ENCODE measurements at places on chromosomes 3 and 15.

DNA sequence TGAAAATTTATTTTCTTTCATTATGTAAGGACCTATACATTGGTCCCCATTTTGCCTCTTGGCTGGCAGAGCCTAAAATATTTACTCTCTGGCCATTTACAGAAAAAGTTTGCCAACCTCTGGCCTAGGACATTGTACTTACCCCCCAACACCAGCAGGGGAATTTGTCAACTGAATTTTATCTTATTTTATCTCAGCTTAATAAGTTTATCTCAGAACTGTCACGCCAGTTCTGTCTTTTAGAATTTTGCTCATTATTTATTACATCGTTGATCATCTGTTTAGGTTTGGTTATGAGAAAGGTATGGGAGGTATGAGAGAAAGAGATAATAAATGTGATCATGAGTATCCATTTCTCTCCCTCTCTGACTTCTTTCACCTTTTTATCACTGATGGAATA is 38.3 kb downstream of the CHD2 start:
- DNase-seq, result no peak

- DNase-seq, result peak; percentile 51
Observed at GRCh38 chr3:50572158-50572557, 2.8 kb downstream of the HEMK1 start.

- DNase-seq, result no peak
Observed at GRCh38 chr3:152071924-152072323, 196.8 kb upstream of the MBNL1 start.

DNA sequence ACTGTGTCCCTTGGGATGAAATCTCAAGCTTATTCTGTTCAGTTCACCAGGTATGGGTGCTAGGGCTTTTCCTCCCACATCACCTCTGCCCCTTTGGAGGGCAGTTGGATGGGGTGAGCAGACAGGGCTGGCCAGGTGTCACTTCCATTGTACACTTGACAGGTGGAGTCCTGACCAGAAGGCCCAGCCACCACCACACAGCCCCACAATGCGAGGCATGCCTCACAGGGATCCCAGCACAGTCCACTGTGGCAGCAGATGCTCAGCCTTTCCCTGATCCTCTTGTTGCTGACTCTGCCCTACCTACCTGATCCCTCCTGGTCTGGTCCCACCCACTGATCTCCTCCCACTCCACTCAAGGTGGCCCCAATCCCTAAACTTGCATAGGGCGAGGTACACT is 88.2 kb downstream of the ANP32A start:
- DNase-seq, result no peak

GRCh38 chr3:58048301-58048700 is 40.1 kb downstream of the FLNB start:
- no peak for DNase-seq

DNA sequence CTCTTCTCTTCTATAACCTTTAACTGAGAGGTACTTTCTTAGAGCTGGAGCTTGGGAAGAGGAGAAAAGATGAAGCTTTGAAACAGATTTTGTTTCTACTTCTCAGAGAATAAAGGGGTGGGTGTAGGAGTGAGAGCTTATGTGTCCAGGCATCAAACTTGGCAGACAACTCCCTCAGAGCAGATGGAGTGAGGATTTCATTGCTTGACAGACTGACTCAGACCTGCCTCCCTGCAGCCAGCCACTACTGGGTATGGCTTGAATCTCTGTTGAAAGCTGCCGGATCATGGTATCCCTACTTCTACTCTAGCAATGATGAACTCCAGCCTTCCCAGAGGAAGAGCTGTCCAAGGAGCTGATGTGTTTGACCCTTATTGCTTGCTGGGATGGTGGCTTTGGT is 36.7 kb downstream of the SYN2 start:
- no peak for DNase-seq

DNA sequence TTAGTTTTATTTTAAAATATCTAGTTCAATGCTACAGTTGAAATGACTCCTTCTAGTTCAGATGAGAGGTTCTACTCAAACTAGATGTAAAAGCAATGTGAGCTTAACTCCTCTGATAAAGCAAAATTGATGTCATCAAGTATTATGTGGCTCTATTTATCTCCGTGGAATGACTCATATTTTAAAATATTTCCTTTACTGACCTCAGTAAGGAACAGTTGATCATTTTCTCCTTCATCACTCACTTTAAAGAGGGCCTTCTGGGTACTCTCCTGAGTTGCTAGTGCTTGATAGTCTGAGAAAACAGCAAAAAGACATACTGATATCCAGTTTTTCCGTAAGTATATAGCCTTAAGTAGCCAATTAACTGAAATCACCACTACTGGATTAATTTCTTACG is 1099.3 kb downstream of the ROBO2 start:
- no peak for DNase-seq

DNA sequence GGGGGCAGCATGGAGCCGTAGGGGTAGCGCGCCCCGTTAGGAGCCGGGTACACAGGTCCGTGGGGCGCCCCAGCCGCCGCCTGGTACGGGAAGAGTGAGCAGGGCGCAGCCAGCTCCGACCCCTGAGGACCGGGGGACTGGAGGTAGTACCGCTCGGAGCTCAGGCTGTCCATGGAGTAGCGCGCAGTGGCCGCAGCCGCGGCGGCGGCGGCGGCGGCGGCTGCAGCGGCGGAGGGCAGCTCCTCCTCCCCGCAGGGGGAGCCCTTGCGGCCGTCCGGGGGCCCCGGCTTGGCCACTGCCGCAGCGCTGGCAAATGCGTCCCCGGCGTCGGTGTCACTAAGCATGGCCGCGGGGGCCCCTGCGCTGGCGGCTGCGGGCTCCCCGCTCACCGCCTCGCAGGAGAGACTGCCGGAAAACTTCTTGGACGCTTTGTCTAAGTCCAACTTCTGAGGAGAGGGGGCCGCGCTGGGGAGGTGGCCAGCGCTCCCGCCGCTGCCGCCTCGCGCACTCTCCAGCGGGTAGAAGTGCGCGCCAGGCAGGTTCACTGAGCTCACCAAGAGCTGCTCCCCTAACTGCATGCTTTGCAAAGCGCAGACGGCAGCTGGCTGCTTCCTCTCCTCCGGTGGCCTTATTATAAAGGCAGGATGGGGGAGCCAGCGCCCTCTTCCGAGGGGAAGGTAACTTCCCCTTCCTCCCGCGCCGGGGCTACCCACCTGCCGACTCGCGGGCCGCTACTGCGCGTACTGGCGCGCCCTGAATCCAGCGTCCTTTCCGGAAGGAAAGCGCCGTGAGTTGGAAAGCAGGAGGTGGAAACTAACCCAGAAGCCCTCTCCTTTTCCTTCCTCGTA is at the start of gene EOMES:
TSS of gene EOMES (minus strand) at position 607 of the 848 bp plus-strand sequence. CDS start at position 578, 29 bp downstream.
- DNase-seq, result peak; percentile 27

- peak; percentile 38 for DNase-seq
Observed at GRCh38 chr3:194381460-194381875, 11.9 kb upstream of the LRRC15 start.

DNA sequence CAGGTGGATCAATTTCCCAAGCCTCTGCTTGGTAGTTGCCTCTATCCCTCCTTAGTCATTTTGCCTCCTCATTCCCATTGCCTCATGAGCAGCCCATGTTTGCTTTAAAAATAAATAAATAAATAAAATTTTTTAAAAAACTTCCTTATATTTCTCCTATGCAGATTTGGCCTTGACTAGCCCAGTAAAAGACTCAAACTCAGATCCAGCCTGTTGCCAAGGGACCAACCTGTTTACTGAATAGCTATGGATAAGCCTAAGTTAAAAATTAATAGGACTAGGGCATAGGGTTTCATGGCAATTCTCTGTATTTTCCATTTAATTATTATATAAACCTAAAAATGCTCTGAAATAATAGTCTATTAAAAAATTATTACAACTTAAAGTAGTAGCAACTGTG is 384.4 kb downstream of the RSL24D1 start:
- DNase-seq, result no peak

DNA sequence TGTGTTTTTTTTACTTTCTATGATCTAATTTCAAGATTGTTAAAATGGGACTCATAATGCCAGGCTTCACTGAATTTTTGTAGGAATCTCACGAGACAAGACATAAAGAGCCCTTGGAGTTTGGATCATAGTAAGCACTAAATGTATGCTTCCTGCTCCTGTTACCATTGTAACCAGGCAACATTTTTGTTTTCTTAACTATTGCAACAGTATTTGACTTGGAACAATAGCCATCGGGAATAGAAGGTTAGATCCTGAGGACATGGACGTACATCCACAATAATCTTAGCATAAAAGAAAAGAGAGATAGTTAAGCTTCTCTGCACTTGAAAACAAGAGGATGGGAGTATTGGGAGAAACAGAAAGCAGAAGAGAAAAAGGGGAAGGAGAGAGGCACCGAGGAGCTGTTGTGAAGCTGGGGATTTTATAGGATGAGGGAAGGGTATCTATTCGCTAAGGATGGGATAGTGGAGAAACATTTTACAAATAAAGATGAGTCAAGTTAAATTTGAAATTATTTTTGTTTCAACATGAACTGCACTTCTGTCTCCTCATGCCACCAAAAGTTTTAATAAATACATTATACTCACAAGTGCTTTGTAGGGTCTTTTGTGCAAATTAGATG is 131.4 kb downstream of the TMCO5A start:
- DNase-seq, result no peak

GRCh38 chr3:172869368-172869771 is 118.8 kb downstream of the ECT2 start:
- DNase-seq, result peak; percentile 62

- no peak for DNase-seq
Observed at GRCh38 chr15:60396560-60396957, 1.2 kb downstream of the ANXA2 start.

GRCh38 chr3:113743006-113743630 is 2.9 kb downstream of the NAA50 start:
- no peak for DNase-seq

DNA sequence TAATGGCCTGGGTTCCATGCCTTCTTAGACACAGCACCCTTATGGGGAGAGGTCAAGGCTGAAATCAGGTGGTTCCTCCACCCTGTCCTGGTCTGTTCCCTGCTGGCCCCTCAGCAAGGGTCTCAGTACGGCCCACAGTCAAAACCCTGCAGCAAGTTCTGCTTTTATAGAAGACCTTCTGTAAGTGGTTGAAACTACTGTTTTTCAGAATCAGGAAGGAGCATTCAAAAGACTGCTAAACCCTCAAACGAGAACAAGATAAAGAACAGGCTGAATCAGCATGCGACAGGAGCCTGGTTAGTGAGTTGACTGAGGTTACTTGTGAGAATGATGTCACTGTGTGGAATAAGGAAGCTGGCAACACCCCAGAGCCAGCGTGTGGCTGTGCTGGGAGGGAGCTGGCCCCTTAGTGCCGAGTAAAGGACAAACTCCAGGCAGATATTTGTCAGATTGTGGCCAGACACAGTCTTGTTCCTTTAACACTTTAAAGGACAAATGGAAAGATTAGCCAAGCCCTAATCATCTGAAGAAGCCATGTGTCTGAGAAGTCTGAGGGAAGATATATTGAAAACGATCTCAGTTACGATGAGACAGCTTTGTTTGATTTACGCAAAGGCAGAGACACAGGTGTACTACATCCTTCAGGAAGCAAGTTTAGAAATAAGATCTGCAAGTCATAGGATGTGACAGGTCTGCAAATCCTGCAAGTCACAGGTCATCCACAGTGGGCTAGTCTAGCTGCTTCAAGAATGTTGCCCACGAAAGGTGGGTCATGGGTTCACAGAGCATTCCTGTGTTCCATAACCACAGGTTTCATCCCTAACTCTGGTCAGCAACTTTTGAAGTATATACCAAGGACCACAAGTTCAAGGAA is 54.0 kb downstream of the B3GNT5 start:
- peak; percentile 86 for DNase-seq

GRCh38 chr3:160125258-160125657 is 100.0 kb upstream of the C3orf80 start:
- no peak for DNase-seq

- DNase-seq, result no peak
Observed at GRCh38 chr3:172771672-172772071, 21.1 kb downstream of the ECT2 start.

DNA sequence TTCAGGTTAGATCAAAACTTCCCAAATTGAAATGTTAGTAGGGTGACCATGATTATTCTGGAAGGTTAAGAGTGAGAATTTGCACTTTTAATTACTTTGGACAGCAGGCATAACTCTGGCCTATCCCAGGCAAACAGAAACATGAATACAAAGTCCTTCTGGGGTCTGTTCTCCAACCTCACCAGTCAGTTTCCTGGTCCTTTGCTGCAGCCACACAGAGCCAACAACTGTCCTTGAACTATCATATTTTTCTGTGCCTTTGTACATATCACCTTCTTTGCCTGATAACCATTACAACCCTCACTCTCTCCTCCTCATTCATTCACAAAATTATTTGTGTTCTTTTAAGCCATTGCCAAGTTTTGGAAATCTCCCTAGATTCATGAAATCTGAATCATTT is 126.0 kb upstream of the GBE1 start:
- DNase-seq, result no peak

- no peak for DNase-seq
Observed at GRCh38 chr3:134460965-134461364, 24.8 kb downstream of the ANAPC13 start.

Measured in NCI-H2029 (cell line).